Heart left ventricle (tissue), 16 donors: ENCODE measurements at places on chromosomes 1 and 21.

GRCh38 chr1:112033439-112034120, 44.1 kb upstream of the KCND3 start:
- DNase-seq, result no peak

DNA sequence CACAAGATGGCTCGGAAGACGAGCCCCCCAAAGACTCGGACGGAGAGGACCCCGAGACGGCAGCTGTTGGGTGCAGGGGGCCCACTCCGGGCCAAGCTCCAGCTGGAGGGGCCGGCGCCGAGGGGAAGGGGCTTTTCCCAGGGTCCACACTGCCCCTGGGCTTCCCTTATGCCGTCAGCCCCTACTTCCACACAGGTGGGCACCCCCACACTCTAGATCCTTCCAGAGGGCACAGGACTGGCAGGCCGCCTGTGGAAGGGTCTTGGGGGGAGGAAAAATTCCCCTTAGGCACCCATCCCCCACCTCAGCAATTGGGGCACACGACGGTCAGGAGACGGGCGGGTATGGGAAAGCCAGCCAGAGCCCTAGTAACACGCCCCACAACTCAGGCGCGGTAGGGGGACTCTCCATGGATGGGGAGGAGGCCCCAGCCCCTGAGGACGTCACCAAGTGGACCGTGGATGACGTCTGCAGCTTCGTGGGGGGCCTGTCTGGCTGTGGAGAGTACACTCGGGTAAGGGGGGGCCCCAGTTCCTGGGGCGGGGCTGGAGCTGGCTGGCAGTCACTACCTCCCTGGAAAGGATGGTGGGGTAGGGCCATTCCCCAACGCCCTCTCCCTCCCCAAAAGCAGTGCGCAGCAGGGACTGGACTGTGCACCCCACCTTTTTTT, 16.1 kb downstream of the NOC2L start:
- DNase-seq, result no peak

DNA sequence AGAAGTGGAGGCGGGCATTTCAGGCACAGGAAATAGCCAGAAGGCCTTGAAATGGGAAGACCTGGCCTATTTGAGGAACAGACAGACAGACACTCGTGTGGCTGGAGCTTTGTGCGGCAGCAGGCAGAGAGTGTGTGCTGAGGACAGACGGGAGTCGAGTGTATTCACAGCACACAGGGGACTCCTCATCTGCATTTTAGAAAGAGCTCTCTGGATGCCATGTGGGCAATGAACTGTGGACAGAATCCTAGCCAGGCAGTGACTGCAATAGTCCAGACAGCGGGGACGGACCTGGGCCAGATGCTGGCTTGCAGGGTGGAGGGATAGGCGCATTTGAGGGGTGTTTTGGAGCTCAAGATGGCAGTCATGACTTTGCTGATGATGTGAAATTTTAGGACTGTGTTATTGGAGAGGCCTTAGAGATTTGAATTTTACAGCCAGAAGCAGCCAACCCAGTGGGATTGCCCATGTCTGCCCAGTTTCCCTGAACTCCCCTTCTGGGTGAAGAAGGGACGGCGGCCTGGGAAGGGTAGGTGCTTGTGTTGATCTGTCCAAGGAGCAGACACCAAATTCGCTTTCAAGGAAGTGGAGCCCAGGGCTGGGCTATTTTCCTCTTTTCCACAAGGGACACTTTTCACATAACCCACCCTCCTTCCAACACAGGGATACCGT, 43.7 kb downstream of the CHAF1B start:
- no peak for DNase-seq

DNA sequence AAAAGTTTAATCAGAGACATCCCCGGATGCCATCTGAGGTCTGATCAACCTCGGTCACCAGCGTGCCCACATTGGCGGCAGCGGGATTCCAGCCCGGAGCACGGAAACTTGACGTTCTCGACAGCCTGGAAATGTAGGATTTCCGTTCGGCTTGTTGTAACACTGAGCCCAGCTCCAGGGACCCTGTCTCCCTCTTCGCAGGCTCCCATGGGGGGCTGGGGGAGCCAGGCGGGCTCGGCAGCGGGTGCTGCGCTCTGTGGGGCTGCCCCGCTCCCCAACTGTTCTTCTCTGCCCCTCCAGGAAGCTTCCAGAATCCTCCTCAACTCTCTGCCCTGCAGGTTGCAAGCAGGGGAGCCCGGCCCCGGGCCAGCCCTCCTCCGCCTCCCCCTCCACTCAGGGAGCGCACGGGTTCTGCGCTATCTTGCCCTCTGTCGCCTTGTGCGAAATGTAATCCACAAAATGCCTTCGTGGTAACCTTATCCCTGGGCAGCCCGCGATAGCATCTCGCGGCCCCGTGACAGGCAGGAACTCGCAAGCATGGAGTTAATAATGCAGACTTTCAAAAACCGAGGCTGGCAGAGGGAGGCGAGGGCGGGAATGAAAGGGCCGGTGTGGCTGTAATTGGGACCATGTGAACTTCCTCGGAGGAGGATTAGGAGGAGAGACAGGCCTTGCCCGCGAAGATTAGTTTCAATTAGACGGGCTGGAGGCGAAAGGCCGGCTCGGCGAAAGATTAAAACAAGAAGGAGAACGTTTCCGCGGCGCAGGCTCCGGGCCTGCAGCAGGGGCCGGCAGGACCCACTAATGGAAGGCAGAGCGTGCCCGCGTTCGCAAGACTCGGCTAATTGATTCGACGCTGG, 53.9 kb upstream of the TTC34 start:
- no peak for DNase-seq

DNA sequence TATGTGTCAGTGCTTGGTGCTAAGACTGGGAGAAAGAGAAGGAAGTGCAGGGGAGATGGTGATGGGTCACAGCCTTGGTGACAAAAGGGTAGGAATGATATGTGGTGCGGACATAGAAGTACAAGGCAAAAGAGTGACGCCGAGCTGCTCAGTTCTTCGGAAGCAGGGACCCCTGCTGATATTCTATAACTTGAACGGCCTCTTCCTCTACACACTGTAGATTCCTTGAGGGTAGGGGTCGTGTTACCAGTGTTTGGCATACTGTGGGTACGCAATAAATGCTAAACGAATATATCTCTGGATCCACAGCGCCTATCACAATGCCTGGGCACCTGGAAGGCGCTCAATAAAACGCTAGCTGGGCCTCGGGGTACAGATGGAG, 488 bp downstream of the DBT start:
- no peak for DNase-seq

- no peak for DNase-seq
Measured at GRCh38 chr1:186901631-186902030, 72.9 kb downstream of the PLA2G4A start.
